ENCODE measurements at places on chromosomes 16 and 17.

GRCh38 chr17:79702034-79702433 lies 28.7 kb upstream of the ENPP7 start:
- DNase-seq = no peak

- no peak for DNase-seq
Observed at GRCh38 chr17:76565728-76566612, 19.7 kb downstream of the ST6GALNAC2 start.

DNA sequence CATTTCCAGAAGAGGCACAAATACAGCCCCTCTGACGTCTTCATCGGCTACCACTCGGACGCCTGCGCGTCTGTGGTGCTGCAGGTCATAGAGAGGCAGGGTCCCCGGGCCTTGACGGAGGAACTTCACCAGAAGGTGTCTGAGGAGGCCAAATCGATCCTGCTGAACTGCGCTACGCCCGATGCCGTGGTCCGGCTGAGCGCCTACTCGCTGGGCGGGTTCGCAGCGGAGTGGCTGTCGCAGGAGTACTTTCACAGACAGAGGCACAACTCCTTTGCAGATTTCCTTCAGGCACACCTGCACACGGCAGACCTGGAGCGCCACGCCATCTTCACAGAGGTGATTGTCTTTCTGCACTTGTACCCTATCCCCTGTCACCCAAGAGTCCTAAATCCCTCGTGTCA lies 67.0 kb upstream of the ENDOV start:
- DNase-seq = no peak

GRCh38 chr16:88194397-88195268 lies 188.1 kb upstream of the ZNF469 start:
- DNase-seq = no peak

DNA sequence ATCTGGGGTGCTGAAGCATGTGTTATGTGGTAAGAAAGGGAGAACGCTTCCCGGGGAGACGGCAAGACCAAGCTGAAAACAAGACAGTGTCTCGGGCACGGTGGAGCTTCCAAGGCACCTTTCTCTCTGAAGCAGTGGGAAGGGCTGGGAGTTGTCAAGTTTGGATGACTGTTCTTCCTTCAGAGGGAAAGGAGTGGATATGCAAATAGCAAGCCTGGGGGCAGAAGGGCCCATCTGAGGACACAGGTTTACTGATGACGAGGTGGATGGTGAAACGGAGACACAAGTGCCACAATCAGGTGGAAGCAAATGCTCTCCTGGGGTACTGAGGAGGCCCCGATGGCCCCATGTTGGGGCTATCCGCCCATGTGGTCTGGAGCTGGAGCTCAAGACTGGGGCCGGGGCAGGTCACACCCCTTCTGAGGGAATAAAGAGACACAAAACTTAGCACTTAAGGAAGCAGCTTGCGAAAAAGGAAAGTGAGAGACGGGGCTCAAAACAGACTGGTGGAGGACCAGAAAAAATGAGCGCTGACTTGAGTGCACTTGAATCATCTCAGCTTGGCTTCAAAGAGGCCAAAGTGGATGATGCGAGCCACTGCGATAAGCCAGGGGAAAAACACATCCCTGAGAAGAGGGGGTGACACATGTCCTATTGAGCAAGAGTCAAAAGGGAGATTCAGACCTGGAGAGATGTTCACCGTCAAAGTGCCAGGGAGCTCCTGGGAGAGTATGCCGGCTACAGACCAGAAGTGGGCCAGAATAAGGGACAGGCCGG lies 34.8 kb upstream of the MTSS2 start:
- DNase-seq = no peak

GRCh38 chr17:72693151-72693878 lies 399.2 kb downstream of the SLC39A11 start:
- no peak for DNase-seq

GRCh38 chr17:561116-561515 lies 153.5 kb downstream of the VPS53 start:
- no peak for DNase-seq

GRCh38 chr16:46591257-46591656 lies 29.9 kb downstream of the SHCBP1 start:
- no peak for DNase-seq

DNA sequence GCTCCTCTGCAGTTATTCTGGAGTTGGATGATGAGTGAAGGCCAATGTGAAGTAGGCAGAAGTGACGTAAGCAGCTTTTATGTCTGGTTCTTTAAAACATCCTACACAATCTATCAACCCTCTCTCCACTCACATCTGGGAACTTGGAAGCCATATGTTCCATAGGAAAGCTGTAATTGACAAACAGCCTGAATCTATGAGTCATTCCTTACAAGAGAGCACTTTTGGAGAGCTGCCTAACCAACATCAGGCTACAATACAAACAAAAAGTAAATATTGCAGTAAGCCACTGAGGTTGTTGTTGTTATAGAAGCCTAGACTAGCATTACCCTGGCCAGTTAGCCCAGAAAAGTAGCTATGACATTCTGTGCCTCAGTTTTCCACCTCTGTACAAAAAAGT lies 5.9 kb downstream of the CCL7 start:
- DNase-seq = no peak

- DNase-seq = no peak
Observed at GRCh38 chr17:74215342-74215727, 2.0 kb downstream of the TTYH2 start.

DNA sequence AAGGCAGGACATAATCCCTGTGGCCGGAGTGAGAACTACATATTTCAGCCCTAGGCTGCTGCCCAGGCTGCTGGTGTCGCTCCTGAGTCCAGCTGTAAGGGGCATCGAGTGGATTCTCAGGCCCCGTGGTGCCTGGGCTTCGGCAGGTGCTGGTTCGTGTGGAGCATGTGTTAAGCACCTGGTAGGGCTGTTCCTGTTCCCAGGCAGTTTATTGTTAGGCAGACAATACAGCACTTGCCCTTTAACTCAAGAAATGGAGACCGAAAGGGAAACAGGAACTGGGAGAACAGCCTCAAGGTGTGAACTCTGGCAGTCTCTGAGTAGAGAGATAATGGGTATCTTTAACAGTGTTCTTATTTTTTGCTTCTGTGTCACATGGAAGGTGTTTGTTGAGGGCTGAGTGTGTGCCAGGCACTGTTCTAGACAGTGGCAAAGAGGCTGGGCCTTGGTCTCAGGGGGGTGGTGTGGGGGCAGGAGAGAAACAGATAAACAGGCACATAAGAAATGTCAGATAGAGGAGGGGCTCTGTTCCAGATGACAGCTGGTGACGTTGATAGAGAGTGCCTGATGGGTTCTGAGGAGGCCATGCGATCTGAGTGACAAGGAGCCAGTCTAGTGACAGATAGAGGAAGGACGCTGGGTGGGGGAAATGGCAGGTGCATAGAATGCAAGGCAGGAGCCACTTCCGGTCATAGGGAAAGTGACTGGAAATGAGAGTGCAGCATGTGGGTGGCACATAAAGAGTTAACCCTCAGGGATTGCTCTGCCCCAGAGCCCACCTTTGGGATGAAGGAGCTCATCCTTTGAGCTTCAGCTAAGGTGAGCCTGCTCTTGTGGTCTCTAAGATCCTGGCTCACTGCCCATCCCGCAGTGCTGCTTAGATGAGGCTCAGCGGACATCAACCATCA lies 33.8 kb downstream of the EPN2 start:
- DNase-seq = no peak

GRCh38 chr16:62665269-62665668 lies 629.0 kb upstream of the CDH8 start:
- no peak for DNase-seq

- DNase-seq = no peak
Observed at GRCh38 chr16:65875381-65876055, 491.0 kb upstream of the CDH5 start.

DNA sequence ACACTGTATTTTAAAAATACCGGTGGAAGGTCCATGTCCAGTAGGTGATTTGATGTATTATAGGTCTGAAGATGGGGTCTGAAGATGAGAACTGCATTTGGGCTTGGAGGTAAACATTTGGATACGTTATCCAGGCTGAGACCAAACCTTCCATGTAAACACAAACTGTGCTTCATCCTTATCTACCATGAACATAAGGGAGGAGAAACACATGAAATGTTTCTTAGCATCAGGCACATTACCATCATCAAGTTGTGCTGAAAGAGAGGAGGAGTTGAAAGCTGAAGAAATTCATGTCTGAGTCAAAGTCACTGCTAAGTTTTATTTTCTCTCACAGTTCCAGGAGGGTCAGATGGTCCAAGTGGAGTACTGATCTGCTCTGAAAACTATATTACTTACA lies 11.4 kb downstream of the SF3B3 start:
- DNase-seq = no peak

DNA sequence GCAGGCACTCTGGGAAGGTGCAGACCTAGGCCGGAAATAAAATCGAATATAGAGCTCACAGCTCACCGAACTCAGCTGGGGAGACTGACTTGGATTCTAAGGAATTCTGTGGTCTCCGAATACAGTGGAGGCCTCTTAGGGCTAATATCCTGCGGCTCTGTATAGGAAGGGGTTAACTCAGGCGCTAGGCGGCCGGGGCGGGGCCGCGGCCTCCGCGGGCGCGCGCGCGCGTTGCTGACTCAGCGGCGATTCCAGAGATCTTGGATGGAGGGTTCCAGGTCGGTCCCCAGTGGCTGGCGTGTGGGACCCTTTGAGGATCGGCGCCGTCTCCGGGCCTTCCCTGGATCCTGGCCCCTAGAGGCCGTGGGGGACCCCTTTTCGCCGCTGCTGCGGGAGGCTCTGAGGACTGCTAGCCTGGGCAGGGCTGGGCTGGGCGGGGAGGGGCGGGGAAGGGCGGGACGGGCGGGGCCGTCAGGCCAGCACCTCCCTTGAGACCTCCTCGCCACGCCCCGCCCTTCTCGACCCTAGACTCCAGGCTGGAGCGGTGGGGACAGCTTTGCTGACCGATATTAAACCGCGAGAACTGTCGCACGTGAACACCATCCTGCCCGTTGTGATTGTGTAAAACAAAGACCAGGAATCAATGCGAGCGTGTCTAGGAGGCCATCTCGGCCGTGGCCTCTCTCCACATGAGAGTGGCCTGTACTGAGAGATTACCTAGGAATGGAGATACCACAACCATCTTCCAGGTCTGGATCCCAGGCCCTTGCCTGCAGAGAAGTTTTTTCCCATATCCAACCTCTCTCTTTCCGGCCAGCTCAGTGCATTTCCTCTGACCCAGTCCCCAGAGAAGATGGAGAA lies 1.4 kb upstream of the PLEKHH3 start:
- peak; percentile 65 for DNase-seq

GRCh38 chr16:67653128-67653788 lies 6.8 kb downstream of the ACD start:
- no peak for DNase-seq

GRCh38 chr17:49928837-49929475 lies 40.0 kb upstream of the DLX4 start:
- no peak for DNase-seq

GRCh38 chr17:41325126-41325525 lies 9.6 kb upstream of the KRTAP17-1 start:
- no peak for DNase-seq

DNA sequence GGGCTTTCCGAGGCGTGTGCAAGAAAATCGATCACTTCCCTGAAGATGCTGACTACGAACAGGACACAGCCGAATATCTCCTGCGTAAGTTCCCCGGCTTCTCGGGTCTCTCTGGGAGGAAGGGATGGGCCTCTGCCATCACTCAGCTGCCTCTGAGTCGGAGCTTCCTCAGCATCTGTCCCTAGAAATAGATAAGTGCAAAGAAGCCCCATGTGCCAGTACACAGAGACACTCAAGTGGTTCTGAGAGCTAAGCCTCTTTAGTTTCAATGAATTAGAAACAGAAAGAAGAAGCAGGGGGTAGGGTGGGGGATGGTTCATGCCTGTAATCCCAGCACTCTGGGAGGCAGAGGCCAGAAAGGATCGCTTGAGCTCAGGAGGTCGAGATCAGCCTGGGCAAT lies 90.6 kb downstream of the CACNG3 start:
- no peak for DNase-seq

GRCh38 chr16:3908951-3909437 lies 28.5 kb upstream of the CREBBP start:
- no peak for DNase-seq

- no peak for DNase-seq
Observed at GRCh38 chr17:20797292-20797691, 217.8 kb downstream of the CDRT15L2 start.

- no peak for DNase-seq
Observed at GRCh38 chr16:17566075-17566474, 95.3 kb upstream of the XYLT1 start.

DNA sequence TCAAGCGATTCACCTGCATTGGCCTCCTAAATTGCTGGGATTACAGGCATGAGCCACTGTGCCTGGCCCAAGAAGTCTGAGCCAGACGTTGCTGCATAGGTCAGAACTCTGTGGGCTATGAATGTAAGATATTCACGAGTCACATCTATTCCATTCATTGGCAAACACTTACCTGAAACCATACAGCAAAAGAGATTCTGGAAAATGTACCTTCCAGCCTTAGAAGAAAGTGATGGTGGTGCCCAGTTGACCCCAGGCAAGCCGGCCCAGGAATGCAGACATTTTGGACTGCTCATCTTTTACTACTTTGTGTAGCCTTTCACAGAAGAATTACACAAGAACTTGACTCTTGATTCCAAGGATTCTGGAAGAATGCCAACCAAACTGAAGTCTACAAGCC lies 135.6 kb upstream of the N4BP1 start:
- no peak for DNase-seq

DNA sequence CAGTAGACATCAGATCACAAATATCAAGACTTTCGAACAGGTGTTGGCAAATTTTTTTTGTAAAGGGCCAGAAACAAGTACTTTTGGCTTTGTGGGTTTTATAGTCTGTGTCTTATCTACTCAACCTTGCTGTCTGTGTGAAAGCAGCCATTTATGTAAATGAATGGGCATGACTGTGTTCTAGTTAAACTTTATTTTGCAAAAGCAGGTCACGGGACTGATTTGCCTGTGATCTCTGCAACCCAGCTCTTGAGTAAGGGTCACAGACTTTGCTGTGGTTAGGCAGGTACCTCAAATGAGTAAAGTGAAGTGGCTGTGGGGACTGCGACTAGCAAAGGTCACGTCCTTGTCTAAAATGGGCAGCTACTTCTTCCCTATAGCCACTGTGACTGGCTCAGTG lies 136.5 kb downstream of the FTO start:
- no peak for DNase-seq

DNA sequence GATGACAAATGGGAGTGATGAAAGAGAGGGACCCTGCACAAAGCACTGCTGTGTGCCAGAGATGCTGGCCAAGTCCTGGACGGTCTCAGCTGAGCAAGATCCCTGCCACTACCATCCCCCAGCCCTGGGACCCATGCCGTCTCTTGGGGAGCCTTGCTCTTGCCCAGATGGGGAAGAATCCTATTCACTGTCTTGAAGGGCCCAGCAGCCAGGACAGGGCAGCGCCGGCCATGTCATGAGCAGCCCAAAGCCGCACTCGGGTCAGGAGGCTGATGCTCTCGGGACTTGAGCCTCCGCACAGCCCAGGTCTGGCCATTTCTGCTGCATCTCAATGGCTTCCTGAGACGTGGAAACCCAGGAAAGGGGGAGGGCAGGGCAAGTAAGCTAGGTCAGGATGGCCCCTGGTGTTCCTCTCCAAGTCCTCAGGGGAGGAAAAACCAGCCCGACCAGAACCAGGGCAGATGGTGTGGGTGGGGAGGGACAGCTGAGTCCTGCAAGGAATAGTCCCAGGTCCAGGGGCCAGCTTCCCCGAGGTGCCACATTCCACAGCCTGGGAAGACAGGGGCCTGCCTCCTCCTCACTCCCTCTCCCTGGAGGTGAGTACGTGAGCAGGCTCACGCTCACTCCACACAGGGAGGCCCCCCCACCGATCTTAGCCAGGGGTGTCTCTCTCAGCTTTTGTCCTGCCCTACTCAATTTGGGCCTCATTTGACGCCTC lies 7.8 kb upstream of the KRT19 start:
- DNase-seq = no peak

- DNase-seq = no peak
Observed at GRCh38 chr16:11683145-11683544, 14.9 kb downstream of the SNN start.

All from activated T-cell treated with anti-CD3 and anti-CD28 coated beads for 1 hour (primary cell).